ENCODE measurements at places on chromosomes 2 and 18. TPM values are rescaled to one million over a fixed set of nuclear protein-coding genes. Genes with fewer than 3 reads are reported as not detected.

DNA sequence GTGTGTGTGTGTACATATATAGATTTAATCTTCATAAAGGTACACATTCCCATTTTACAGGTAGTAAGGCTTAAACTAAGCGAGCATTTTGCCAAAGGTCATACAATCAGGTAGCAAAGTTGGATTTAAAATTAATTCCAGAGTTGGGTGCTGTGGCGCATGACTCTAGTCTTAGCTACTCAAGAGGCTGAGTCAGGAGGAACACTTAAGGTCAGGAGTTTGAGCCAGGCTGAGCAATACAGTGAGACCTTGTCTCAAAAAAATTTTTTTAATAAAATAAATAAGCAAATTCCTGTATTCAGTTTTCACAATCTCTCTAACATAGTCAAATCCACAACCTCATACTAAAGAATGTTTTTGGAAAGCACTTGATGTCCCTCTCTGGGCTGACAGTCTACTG, 111.5 kb upstream of the LDLRAD4 start:
- no peak overlapping the region for H3K27ac ChIP-seq
- no peaks in the 10 kb centered on the region for H3K4me1 ChIP-seq
- no peaks in the 10 kb centered on the region for H3K27me3 ChIP-seq
- H3K4me3 ChIP-seq, result no peak overlapping the region

The CYP20A1 gene
- total RNA-seq, result 17.4 TPM

The ATOH8 gene
- 0.81 TPM for total RNA-seq

DNA sequence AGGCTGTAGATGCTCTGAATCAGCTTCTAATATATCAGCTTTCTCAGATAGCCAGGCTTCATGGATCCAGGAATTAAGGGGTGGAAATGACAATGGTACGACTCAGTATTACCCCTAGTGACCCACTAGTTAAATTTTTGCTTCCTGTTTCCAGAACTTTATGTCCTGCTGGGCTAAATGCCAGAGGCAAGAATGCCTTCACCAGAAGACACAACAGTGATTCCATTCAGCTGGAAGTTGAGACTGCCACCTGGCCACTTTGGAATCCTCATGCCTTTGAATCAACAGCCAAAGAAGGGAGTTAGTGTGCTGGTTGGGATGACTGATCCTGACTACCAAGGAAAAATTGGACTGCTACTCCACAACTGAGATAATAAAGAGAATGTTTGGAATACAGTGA, 239.1 kb downstream of the ASXL3 start:
- H3K27me3 ChIP-seq, result no peaks in the 10 kb centered on the region
- H3K36me3 ChIP-seq, result peaks cover 6% of the 10 kb centered on the region
- H3K4me1 ChIP-seq, result 0 out of 2 replicates have a peak, but pooled peaks cover 3% of the 10 kb centered on the region
- H3K27ac ChIP-seq, result no peak overlapping the region

GRCh38 chr18:75531212-75531850, 103.8 kb upstream of the SMIM21 start:
- no peaks in the 10 kb centered on the region for H3K27me3 ChIP-seq
- peaks cover 9% of the 10 kb centered on the region for H3K4me1 ChIP-seq
- H3K4me3 ChIP-seq, result no peak overlapping the region
- DNase-seq, result no peak

GRCh38 chr2:160109939-160110673, 47.7 kb upstream of the PLA2R1 start:
- peaks cover 5% of the 10 kb centered on the region for H3K36me3 ChIP-seq
- no peak overlapping the region for H3K27ac ChIP-seq
- H3K27me3 ChIP-seq, result no peaks in the 10 kb centered on the region
- H3K4me1 ChIP-seq, result peaks cover 16% of the 10 kb centered on the region
- H3K4me3 ChIP-seq, result no peak overlapping the region

Measured in WTC11 (cell line).